ENCODE measurements at places on chromosomes 2 and 18.

DNA sequence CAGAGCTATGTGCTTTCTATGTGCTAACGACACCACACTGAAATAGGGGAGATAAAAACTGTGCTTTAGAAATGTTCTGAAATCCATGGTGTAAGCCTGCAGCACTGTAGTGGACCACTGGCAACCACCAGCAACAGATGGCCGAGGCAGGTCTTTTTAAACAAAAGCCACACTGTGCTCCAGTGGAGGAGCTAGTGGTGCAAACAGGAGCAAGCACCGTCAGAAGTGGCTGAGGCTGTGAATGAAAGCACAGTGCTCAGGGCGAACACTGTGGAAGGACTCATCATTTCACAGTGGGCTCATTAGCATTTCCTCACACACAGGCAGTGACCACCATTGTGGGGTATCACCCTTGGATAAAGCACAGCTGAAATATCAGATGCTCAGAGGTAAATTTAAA lies 22.9 kb upstream of the MTX2 start:
- no peak for DNase-seq

- DNase-seq: no peak
These were observed 103.1 kb downstream of the MSTN start for GRCh38 chr2:189959450-189959849.

- no peak for DNase-seq
These were observed 425.8 kb upstream of the MYT1L start for GRCh38 chr2:2756886-2757285.

- no peak for DNase-seq
These were observed 26.6 kb upstream of the SPRED2 start for GRCh38 chr2:65458999-65459398.

DNA sequence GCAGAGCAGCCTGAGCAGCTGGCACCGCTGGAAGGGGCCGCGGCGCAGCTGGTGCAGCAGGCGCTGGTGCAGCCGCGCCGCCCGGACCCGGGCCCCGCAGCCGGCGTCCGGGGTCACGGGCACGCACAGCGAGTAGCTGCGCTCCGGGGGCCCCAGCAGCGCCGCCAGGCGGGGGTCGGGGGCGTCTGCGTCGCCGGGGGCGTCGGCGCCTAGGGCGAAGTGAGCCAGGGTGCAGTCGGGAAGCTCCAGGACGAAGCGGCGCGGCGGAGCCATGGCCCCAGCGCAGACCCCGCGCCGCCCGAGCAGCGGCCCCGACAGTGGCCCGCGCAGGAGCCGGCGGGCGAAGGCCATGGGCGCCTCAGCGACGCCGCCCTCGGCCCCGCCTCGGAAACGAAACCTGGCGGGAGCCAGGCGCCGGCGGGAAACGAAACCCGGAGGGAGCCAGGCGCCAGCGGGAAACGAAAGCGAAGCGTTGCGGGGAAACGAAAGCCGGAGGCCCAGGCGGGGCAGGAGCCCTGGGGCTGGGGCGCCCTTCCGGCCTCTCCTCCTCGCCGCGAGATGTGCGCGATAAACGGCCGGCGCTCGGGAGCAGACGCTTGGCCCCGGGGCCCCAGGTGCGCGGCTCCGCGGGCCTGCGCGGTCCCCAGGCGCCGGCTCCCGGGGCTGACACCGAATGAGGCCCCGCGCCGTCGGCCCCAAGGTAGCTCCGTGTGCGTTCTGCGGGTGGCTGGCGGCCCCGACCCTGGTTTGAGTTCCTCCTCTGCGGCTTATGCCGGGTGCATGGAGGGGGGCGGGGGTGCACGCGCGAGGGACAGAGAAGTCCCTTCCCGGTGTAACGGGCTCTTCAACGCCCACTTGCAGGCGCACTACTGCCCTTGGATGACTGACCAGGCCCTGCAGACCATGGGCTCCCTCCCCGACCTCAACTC lies at the start of gene CMPK2:
Gene CMPK2, minus strand, starts transcription at position 562 of the 929 bp plus-strand sequence. Its CDS starts 211 bp downstream, at position 351.
- peak; percentile 72 for DNase-seq

Data from stimulated activated CD8-positive, alpha-beta memory T cell treated with anti-CD3 and anti-CD28 coated beads, Interleukin-7, amount 100 ng/mL, for 1 hour (primary cell).